CD4-positive, alpha-beta T cell treated with Interleukin-17A for 1 hour (primary cell): ENCODE measurements at places on chromosomes 2 and 18.

DNA sequence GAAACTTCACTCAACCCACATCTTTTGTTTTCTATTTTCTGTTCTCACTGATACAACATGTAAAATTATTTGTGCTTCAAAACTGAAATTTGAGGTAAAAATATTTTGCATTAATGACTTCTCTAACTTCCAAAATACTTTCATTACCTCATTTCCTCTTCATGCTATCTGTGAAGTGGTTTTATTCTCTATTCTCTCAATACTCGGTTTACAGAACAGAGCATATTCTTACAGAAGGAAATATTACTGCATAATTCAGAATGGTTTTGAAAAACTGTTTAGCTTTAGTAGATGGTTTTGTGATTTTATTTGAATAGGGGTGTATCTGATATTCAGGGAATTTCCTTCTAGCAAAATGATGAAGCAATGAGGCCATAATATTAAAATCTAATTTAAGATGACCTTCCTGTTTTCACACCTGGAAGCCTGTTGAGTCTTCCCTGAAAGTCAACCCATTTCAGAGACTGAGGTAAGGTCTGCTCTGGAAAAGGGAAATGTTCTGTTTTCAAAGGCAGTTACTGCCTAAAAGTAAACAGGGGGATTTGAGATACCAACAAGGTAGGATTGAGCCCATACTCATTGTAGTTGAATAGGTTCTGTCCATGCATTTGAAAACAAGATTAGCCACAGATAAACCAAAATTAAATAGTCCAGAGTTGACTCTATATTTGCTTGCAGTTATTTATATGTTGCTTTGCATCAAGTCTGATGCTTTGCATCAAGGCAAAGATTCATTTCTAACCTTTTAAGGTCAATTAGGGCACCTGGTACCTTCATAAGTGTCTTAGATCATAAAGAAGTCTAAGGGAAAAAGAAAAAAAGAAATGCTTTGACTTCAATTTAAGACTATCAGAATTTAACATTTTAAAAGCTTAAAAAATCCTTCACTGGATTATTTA lies 50.8 kb upstream of the PEX13 start:
- DNase-seq = peak; percentile 25

GRCh38 chr2:18803141-18803939 lies 214.0 kb upstream of the NT5C1B start:
- no peak for DNase-seq

- DNase-seq = no peak
Measured at GRCh38 chr2:225100856-225101294, 58.6 kb upstream of the DOCK10 start.

DNA sequence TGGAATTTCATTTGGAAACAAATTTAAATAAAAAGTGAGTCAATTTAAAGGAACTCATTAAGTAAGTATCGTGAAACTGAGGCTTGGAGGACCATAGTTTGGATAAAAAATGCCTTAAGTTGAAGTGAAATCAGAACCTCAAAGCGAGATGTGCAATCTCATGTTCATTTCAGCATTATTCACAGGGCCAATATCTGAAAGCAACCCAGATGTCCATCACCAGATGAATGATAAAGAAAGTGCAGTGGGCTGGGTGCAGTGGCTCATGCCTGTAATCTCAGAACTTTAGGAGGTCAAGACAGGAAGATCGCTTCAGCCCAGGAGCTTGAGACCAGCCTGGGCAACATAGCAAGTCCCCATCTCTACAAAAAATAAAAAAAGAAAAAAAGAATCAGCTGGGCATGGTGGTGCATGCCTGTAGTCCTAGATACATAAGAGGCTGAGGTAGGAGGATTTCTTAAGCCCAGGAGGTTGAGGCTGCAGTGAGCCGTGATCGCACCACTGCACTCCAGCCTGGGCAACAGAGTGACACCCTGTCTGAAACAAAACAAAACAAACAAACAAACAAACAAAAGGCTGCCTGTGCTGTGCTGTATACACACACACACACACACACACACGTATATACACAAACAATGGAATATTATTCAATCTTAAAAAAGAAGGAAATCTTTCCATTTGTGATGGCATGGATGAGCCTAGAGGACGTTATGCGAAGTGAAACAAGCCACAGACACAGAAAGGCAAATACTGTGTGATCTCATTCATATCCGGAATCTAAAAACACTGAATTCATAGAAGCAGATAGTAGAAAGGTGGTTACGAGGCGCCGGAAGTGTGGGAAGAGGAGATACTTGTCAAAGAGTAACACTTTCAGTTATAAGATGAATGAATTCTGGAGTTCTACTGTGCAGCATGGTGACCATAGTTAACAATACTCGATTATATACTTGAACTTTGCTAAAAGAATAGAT lies 14.5 kb downstream of the SH3RF3 start:
- peak; percentile 64 for DNase-seq

DNA sequence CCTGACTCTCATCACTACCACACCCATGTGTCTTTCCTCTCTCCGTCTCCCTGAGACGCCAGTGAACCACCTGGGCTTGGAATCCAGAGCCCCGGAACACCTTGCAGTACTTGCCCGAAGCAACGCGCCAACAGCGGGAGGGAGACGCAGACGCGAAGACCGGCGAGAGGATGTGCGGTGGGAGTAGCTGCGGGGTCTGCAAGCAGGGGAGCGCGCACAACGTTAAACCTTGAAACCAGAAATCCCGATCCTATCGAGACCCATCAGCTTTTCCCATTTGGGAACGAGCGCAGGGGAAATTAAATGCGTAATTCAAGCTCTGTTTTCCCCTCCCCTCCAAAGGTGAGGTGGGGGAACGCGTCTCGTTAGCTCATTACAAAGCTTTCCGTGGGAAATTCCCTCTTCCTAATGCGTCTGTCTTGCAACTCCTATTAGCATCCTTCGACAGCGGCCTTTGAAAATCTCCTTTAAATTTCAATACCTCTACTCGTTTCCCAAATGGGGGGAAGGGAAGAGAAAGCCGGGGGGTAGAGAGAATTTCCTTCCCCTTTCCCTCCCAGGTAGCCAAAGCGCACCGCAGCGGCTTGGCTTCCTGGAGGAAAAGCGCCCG lies 421 bp upstream of the CNTNAP5 start:
- no peak for DNase-seq

- no peak for DNase-seq
Measured at GRCh38 chr2:100880730-100881129, 60.8 kb downstream of the NPAS2 start.

- DNase-seq = no peak
Measured at GRCh38 chr18:52237551-52237950, 102.4 kb upstream of the DCC start.

DNA sequence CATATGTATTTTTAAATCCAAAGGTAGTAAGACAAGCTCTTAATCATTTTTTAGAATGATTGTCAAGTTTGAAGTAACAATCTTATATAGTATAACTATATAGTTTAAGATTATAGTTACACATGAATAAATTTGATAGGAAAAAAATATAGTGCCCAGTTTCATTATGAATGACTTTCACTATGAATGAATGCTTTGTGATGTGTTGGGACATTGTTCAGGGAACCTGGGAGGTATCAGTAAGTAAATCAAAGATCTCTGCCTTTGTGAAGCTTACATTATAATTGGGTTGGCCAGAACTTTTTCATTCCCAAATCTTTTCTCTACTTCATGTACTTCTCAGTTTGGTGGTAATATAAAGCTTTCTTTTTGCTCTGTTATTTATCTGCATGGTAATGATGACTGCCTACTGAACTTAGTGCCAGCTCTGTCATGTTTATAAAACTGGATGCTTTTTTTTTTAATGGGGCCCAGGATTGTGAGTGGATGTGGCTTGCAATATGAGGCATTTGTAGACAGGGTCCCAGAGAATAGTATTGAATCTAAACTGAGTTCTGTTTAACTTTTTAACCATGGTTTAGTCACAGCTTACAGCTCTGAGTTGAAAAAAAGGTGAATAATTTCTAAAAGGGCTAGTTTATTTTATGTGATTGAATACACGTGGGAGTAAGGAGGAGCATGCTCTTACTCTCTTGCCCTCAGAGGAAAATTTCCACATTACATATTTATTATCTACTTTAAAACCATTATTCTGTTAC lies 23.3 kb downstream of the GLS start:
- DNase-seq = no peak

DNA sequence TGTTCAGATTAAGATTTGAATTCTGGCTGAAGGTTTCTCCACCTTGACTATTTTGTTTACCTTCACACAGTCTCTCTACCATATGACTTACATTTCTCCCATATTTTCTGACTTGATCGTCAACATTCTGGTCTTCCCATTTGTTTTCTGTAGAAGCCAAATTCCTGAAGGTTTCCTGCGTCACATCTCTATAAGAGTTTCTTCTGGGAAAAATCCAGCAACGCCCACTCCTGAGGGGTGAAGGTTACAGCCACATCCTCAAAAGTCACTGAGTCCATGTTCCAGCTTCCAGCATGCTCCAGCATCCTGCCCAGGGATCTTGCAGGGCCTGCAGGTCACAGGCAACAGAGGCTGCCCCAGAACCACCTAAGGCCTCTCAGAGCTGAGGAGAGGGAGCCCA lies 47.5 kb downstream of the NBEAL1 start:
- DNase-seq = no peak

GRCh38 chr2:6960659-6961058 lies 43.4 kb downstream of the RNF144A start:
- no peak for DNase-seq

GRCh38 chr2:72813841-72814240 lies 12.0 kb downstream of the EXOC6B start:
- DNase-seq = no peak

GRCh38 chr2:191582355-191582754 lies 95.6 kb upstream of the NABP1 start:
- no peak for DNase-seq

GRCh38 chr2:153408710-153409385 lies 69.7 kb downstream of the RPRM start:
- DNase-seq = no peak

GRCh38 chr2:10255189-10256030 lies 47.3 kb upstream of the HPCAL1 start:
- no peak for DNase-seq

DNA sequence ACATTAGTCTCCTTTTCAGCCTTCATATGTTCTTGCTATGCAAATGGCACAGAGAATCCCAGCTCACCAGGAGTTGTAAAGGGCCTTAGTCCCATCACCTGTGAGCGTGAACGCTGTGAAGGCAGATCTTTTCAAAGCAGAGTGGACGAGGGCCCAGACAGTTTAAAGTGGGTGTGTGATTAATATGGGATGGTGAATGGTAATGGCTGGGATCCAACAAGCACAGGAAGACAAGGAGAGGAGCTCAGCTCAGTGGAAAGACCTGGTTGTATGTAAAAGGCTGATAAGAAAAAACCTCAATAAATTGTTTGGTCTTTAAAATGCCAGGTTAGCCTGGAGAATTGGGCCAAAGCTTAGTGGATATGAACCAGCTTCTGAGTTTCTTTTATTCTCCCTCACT lies 326.2 kb downstream of the NYAP2 start:
- DNase-seq = no peak

DNA sequence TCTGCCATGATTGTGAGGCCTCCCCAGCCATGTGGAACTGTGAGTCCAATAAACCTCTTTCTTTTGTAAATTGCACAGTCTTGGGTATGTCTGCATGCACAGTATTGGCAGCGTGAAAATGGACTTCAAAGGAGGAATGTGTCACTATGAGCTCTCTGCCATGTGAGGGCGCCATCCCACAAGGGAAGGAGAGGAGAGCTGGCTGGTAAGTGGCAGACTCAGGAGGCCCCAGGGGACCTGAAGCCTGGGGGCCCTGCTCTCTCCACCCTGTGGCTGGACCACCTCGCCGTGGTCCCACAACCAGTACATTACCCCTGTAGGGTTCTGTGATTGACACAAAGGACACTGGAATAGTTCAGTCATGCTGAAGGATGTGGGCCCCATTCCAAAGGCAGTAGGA lies 122.1 kb downstream of the RPIA start:
- no peak for DNase-seq

- DNase-seq = no peak
Measured at GRCh38 chr2:29443151-29443550, 327.9 kb downstream of the CLIP4 start.

- DNase-seq = no peak
Measured at GRCh38 chr2:129439406-129440302, 539.8 kb upstream of the RAB6C start.

DNA sequence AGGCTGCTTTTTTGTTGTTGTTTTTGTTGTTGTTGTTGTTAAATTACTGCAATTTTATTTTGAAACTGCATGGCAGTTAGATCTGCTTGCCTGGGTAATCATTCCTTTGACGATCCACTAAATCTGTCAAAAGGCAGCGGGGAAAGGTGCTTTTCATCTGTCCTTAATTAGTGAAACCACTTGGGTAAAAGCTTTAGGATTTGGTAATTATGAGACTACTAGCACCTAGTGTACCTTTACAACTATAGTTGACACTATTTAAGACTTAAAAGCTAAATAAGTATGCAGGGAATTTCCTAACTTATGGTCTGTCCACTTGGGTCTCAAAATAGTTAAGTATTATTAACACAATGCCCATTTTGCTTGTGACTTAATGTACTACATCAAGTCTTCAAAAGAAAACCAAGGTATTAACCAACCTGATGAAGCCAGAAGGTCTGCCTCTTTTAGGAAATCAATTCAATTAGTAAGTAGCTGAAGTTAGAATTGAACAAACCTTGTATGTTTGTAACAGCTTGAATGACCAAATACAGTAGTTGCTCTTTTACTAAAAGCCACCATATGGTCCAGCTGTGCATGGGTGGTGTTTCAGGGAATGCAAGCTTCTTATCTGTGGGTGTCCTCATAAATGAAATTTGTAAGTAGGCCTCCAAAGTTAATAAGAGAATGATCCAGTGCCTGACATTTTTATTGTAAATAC lies 44.8 kb downstream of the NAB1 start:
- DNase-seq = no peak

GRCh38 chr2:46923041-46923528 lies 7.5 kb upstream of the MCFD2 start:
- DNase-seq = no peak

DNA sequence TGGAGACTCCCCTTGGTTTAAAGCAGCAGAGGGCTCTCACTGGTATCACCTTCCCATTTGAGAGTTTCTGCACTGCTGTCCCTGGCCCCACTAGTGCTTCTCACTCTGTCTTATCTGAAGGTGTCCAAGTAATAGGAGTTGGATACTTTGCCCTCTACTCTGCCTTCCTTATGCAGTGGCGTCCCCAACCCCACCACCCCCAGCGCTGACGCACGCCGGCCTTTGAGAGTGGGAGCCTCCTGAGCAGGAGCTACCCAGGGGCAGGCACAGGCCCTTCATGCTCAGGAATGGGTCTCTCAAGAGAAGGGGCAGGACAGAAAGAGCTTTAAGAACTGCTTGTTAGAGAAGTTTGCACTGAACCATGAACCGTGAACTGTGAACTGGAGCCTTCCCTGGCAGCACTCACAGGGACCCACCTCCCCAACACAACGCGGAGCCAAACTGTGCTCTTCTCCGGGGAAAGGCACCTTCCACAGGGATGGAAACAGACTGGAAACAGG lies 3.3 kb downstream of the CIB4 start:
- DNase-seq = no peak

- DNase-seq = no peak
Measured at GRCh38 chr2:159960414-159960813, 102.0 kb downstream of the PLA2R1 start.

- no peak for DNase-seq
Measured at GRCh38 chr18:23538870-23539269, 35.6 kb downstream of the RMC1 start.
